ENCODE measurements at places on chromosomes 3 and 15. TPM values are rescaled to one million over a fixed set of nuclear protein-coding genes. Genes with fewer than 3 reads are reported as not detected.

SEMA5B gene
- total RNA-seq, result 61.1 TPM

SEMA7A gene
- 16.2 TPM for total RNA-seq

TIPIN gene
- total RNA-seq, result 5.8 TPM

EIF4E3 gene
- 21.9 TPM for total RNA-seq

DNA sequence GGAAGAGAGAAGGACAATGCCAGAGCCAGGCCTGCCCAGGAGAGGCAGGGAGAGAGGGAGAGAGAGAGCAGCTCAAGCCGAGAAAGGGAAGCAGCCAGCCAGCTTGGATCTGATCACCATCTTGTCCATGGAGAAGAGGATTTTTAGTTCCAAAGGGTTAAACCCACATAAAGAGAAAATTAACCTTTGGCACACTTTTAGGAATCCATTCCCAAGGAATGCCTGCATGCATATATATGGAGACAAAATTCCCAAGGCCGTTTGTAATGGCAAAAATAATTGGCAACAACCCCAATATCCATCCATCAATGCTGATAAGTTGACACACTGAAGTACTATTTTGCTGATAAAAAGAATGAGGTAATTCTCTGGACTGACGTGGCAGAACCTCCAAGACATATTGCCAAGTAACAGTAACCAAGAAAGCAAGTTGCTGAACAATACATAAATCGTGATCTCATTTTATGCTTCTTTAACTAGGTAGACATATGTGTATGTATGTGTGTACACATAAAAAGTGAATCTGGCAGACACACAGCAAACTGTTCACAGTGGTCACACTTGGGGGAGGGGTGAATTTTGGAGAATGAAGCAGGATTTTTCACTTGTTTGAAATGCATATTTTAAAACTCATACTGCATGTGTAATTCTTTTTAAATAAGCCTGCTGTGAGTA lies 7.5 kb upstream of the STRA6 start:
- H3K27me3 ChIP-seq, result peaks cover 8% of the 10 kb centered on the region
- no peak overlapping the region for H3K27ac ChIP-seq
- peaks cover 11% of the 10 kb centered on the region for H3K4me1 ChIP-seq
- DNase-seq, result no peak

GRCh38 chr3:193826159-193826795 lies 233.3 kb downstream of the OPA1 start:
- no peak for DNase-seq
- H3K4me3 ChIP-seq, result no peak overlapping the region
- H3K27ac ChIP-seq, result no peak overlapping the region
- H3K36me3 ChIP-seq, result peaks cover 9% of the 10 kb centered on the region
- H3K4me1 ChIP-seq, result peaks cover 15% of the 10 kb centered on the region

- no peak overlapping the region for H3K27ac ChIP-seq
- H3K4me3 ChIP-seq, result no peak overlapping the region
- H3K36me3 ChIP-seq, result no peaks in the 10 kb centered on the region
- peaks cover 26% of the 10 kb centered on the region for H3K4me1 ChIP-seq
- DNase-seq, result no peak
Observed at GRCh38 chr15:57282686-57283085, 93.6 kb upstream of the CGNL1 start.

DNA sequence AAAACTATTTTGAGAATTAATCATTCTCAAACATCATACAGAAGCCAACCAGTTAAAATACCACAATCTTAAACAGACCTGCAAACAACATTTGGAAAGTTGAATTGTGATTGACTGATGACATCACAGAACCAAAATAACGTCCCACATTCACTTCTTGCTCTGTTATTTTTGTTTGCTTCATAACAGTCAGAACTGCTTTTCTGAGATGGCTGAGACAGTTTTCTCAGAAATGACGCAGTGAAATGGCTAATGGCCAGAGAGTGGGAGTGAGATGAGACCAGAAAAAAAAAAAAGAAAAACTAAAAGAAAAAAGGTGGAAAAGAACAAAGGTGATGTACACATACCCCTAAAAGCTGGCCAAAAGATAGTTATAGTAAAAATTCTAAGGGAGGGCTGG lies 1061.2 kb downstream of the FHIT start:
- no peaks in the 10 kb centered on the region for H3K27me3 ChIP-seq
- no peaks in the 10 kb centered on the region for H3K4me1 ChIP-seq
- no peak overlapping the region for H3K27ac ChIP-seq
- H3K4me3 ChIP-seq, result no peak overlapping the region

DNA sequence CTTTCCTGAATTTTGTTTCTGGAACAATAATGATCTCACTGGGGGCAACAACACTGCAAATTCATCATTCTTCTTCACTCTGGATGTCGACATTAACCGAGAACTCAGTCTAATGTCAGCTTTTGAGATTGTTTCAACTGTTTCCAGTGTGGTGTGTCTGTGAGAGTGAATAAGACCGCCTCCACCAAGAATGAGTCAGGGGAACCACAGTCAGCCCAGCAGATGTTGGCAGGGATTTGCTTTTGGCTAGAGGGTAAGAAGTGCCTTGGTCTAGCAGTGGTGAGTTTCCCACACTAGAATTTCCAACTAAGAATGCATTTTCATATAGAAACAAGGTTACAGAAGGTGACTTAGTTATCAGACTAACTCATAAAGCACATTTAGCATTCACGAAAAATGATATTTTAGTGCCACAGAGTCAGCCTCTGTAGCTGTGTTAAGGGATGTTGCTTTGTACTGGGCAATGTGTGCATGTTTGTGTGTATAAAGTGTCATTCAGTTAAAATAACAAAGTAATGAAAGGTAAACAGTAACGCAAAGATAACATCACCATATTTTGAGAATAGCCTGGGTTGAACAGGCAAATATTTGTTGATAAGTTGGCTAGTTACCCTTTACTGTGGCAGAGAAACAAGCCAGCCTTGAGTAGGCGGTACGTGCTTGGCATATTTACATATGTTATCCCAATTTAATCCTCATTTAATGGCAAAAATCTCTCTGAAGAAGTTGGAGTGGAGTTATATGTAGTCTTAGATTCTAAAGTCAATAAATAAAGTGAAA lies 33.8 kb downstream of the DRD3 start:
- no peak overlapping the region for H3K27ac ChIP-seq
- no peak for DNase-seq
- H3K4me1 ChIP-seq, result no peaks in the 10 kb centered on the region
- no peak overlapping the region for H3K4me3 ChIP-seq

- H3K4me1 ChIP-seq, result no peaks in the 10 kb centered on the region
- H3K27ac ChIP-seq, result no peak overlapping the region
Observed at GRCh38 chr3:44104668-44105321, 136.9 kb upstream of the TOPAZ1 start.

DNA sequence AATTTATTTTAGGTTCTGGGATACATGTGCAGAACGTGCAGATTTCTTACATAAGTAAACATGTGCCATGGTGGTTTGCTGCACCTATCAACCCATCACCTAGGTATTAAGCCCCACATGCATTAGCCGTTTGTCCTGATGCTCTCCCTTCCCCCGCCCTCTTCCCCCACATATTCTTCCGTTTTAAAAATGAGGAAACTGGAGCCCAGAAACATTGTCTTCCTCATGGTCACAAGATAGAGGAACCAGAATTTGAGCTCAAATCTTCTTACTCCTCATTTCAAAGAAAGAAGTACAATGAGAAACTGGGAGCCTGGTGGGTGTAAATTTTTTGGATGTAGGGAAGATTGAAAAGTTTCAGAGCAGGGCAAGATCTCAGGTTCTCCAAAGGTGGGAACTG lies 56.1 kb upstream of the USP3 start:
- H3K36me3 ChIP-seq, result no peaks in the 10 kb centered on the region
- no peak overlapping the region for H3K27ac ChIP-seq
- no peaks in the 10 kb centered on the region for H3K27me3 ChIP-seq
- no peaks in the 10 kb centered on the region for H3K4me1 ChIP-seq

GRCh38 chr15:69578787-69579583 lies 126.4 kb downstream of the RPLP1 start:
- no peak overlapping the region for H3K4me3 ChIP-seq
- peaks cover 5% of the 10 kb centered on the region for H3K4me1 ChIP-seq
- DNase-seq, result no peak
- peaks cover 6% of the 10 kb centered on the region for H3K27me3 ChIP-seq
- no peak overlapping the region for H3K27ac ChIP-seq
- H3K36me3 ChIP-seq, result no peaks in the 10 kb centered on the region

DNA sequence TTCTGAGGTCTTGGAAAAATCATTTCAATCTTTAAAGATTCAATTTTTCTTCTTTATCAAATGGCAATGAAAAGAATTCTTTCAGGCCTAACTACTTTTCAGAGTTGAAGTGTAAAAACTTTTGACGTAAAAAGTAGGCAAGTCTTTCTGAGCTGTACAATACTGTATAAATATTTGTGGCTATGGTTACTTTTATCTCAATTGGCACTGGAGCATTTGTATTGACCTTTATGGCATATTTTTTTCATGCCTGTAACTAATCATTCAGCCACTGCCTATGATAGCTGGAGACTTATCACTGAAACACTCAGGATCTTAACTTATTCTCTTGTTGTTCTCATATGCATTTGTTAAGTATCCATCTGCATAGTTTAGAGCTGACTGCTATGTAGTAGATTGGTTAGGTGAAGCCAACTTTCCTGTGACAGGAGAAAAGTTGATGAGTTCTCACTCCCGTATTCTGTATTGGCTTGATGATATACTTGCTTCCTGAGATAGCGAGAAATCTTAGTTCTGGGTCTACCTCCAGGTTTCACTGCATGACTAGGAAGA lies 290.4 kb upstream of the TBL1XR1 start:
- H3K4me3 ChIP-seq, result no peak overlapping the region
- no peak for DNase-seq
- H3K4me1 ChIP-seq, result peaks cover 12% of the 10 kb centered on the region
- H3K36me3 ChIP-seq, result peaks cover 13% of the 10 kb centered on the region

DNA sequence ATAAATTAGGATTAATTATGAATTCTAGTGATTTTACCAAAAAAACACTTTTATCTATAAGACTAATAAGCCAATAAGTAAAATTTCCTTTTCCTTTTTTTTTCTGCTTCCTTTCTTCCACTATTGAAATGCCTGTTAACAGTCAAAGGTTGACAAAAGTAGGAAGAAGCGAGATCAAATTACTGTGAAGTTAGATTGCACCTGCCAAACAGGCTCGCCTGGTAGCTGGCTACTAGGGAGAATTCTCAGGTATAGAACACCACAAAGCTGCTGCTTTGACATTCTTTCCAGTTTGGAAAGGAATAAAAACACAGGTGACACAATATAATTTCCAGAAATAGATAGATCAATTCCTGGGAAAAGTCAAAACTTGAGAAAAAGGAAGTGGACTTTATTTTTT lies 749.0 kb downstream of the NSUN3 start:
- H3K36me3 ChIP-seq, result no peaks in the 10 kb centered on the region
- no peaks in the 10 kb centered on the region for H3K4me1 ChIP-seq
- no peak for DNase-seq

GRCh38 chr3:58900386-58900785 lies 149.4 kb downstream of the CFAP20DC start:
- no peak overlapping the region for H3K27ac ChIP-seq
- no peaks in the 10 kb centered on the region for H3K27me3 ChIP-seq
- no peak overlapping the region for H3K4me3 ChIP-seq
- DNase-seq, result no peak

GRCh38 chr3:139326131-139326530 lies 17.7 kb upstream of the MRPS22 start:
- no peaks in the 10 kb centered on the region for H3K36me3 ChIP-seq
- H3K4me1 ChIP-seq, result no peaks in the 10 kb centered on the region
- H3K4me3 ChIP-seq, result no peak overlapping the region
- H3K27ac ChIP-seq, result no peak overlapping the region

Measured in glutamatergic neuron (in vitro differentiated cells).